ENCODE measurements at places on chromosomes 11 and 22. TPM values are rescaled to one million over a fixed set of nuclear protein-coding genes. Genes with fewer than 3 reads are reported as not detected.

- no peak for DNase-seq
Observed at GRCh38 chr11:91876746-91877145, 347.9 kb upstream of the FAT3 start.

DNA sequence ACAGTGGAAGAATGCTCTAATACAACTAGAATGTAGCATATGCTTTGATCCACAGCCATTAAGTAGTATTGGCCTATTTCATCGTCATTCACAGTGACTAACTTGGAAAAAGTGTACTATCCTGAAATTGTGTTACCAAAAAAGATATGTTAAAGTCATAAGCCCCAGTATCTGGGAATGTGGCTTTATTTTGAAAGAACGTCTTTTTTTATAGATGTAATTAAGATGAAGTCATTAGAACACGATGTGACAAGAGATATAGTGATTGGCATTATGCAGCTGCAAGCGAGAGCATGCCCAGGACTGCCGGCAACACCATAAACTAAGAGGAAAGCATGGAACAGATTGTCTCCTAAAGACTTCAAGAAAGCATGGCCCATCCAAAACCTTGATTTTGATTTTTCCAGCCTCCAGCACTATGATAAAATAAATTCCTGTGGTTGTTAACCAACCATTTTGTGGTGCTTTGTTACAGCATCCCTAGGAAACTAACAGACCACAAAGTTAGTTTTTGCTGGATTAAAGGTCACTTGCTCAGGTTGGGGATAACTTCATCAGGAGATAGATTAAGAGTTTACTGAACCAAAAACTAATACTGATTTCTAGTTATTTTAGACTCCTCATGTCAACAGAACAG, 870.6 kb upstream of the LRRC4C start:
- no peak for DNase-seq

DNA sequence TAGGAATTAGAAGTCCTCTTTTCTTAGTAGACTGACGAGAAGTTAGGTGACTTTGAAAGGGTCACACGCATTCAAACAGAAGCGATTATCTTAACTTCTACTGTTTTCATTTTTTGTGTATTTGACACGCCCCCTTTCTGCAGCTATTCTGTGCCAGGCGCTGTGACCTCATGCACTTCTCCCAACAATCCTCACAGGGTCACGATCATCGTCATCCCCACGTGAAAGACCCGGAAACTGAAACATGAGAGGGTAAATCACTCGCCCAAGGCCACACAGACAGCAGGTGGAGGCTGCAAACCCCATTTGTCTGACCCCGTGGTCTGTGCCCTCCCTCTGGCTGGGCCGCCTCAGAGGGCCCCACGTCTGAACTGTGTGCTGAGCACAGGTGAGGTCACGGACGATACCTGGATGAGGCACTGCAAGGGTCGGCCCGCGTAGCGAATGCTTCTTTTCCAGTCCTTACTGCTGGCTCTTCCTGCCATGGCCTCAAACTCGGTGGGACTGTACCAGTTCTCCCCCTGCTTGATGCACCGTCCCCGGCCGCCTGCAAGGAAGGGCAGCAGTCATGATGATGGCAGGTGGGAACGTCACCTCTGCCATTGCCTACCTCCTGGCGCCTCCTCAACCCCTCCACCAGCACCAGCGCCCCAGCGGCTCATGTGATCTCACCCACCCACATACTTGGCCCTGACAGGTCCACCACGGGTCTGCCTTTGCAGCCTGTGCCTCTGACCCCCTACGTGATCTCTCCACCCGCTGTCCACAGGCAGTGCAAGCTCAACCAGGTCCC, 8.4 kb downstream of the DEAF1 start:
- no peak for DNase-seq

DNA sequence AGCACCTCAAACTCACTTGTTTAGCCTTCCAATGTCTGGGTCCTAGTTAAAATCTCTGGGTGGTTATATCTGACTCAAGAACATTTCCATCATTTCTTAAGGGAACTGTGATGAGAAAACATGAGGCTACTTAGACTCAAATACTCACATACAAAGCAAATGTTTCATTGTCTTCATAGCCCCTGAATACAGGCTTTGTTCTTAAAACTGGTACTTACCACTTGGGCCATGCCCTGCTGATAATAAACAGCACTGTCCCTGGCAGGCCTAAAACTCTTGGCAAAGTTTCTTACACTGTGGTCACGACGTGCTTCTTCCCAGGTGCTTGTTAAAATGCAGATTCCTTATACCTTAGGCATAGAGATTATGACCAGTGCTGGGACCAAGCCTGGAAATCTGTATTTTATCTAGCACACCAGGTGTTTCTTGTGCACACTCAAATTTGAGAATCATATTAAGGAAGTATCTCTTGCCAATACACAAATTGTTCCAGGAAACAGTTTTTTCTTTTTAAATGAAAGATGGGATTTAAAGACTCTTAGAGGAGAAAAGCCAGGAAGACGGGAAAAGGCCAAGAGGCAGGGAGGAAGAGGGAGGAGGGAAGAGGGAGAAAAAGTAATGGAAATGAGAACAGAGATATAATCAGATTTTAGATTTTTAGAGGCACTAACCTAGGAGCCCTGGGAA, 287.9 kb upstream of the MPPED2 start:
- no peak for DNase-seq

DNA sequence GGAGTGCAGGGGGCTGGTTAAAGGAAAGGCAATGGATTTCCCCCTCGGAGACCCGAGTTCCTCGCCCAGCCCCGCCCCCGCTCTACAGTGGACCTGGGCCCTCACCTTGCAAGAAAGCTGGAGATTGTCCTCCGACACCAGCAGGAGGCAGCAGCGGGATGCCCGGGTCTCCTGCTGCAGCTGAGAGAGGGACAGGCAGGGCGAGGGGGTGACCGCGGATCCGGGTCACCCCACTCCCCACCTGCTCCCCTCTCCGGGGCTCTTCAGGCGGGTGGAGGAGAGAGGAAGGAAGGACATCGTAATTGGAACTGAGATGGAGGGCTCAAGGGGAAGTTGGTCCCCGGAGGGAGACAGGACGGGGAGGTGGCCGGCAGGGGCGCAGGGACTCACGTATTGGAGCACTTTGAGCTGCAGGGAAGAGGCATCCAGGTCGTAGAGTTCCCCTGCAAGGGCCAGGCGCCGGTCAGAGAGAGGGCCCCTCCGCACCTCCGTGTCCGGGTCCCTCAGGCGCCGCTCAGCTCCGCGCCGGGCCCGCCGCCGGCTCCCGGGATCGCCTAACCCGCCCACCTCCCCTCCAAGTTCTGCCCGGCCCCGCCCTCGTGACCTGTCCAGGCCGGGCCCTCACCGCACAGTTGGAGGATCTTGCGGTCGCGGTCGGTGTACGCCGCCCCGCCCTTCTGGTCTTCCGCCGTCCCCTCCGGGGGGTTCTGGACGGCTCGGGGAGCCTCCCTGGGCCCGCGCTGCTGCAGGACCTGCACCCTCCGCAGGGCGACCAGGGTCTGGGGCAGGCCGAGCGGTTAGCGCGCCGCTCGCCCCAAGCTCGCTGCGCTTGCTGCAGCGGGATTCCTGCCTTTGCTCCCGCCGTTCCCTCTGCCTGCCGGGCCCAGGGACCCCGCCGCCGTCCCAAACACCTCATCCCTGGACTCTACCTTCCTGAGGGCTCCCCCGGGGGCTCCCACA, 84.1 kb downstream of the PDE2A start:
- no peak for DNase-seq

DNA sequence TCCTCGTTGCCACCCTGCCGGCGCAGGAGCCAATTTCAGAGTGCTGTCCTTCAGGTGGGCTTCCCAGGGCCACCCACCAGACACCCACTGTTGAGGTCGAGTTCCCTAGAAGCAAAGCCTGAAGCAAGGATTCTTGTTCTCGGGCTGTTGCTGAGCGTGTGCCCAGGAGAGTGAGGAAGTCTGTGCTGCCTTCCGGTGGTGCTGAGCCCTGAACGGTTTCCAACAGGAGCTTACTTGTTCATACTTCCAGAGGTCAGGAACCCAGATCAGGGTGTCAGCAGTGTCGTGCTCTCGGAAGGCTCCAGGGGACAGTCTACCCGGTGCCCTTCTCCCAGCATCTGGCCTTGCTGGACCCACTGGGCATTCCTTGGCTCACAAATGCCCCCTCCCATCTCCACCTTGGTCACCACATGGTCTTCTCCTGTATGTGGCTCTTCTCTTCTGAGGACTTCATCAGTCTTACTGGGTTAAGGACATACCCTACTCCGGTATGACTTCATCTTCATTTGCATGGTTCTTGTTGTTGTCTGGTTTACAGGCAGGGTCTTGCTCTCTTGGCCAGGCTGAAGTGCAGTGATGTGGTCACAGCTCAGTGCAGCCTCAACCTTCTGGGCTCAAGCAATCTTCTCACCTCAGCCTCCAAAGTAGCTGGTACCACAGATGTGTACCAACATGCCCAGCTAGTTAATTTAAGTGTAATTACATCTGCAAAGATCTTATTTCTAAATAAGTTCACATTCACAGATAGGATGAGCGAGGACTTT, 11.2 kb downstream of the SLC25A1 start:
- no peak for DNase-seq

- DNase-seq, result no peak
Observed at GRCh38 chr11:86753459-86753858, 46.9 kb upstream of the PRSS23 start.

DNA sequence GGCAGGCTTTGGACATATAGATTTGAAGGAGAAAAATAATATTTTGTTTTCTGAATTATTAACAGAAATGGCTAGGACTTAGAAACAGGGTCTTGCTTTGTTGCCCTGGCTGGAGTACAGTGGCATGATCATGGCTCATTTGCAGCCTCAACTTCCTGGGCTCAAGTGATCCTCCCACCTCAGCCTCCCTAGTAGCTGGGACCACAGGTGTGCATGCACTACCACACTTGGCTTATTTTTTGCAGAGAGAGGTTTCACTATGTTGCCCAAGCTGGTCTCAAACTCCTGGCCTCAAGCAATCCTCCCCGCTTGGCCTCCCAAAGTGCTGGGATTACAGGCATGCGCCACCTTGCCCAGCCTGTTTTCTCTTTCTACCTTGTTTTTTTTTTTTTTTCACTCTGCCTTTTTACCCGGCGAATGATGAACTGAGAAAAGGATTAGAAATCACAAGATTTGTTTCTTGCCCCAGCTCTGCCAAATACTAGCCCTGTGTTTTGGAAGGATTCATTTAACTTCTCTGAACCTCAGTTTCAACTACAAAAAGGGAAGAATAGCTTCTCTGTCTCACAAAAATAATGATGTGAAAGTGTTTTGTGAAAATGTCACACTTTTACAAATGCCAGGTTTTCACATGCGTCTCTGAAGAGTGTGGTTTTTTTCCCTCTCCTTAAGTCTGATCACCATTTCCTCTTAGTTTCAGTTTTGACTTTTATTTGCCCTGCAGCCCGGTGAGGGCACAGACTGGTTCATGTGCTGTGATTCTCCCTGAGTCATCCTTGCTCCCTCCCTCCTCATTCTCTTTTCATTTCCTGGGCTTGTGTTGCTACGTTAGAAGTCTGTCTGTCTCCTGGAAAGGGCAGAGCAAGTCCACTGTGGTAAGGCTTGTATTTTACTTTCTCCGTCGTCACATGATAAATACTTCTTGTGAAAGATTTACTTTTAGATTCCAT, 67.7 kb downstream of the BCL2L13 start:
- no peak for DNase-seq

The DDI1 gene
- total RNA-seq, result not detected

The FOLH1 gene
- total RNA-seq, result 32.5 TPM

The MUC2 gene
- total RNA-seq, result not detected

The MMP13 gene
- total RNA-seq, result not detected
